ENCODE measurements at places on chromosomes 7 and 10.
A peak's percentile ranks its signal among the peaks of the same experiment; 100 is the strongest.

DNA sequence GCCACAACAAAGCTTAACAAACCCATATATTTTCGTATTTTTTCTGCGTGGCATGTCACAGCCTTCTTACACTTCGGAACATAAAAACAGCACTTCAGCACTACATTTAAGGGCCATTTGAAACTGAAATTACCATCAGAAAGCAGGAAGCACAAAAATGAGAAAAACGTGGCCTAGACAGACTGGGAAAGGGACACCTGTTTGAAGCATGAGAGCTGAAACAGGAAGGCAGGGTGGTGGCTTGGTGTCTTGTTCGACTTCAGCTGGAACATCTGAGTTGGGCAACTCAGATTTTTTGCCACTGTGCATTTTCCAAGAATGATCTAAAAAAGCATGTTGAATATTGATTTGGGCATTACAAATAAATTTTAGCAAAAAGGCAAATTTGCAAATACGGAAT, 243.2 kb downstream of the ELMO1 start:
- DNase-seq: no peak

GRCh38 chr10:111976557-111976956, 207.0 kb downstream of the GPAM start:
- no peak for DNase-seq

DNA sequence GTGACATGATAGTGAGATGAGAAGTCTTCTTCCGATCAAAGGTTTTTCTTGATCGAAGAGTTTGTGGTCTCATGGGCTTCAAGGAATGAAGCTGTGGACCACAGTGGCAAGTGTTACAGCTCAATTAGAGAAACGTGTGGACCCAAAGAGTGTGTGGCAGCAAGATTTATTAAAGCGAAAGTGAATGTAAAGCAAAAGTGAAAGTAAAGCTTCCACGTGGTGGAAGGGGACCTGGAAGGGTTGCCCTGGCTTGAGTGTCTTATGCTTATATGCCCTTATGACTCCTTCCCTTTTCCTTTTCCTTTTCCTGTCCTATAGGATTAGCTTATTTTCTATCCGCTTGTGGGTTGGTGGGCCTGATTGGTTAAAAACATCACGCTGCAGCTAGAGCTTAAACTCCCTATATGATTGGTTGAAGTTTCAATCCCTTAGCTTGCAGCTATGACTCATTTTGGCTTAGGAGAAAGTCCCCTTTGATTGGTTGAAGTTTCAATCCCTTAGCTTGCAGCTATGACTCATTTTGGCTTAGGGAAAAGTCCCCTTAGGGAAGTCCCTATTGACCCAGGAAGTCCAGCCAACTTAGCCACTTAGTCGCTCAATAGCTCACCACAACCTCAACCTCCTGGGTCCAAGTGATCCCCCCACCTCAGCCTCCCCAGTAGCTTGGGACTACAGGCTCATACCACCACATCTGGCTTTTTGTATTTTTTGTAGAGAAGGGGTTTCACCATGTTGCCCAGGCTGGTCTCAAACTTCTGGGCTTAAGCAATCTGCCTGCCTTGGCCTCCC, 34.7 kb downstream of the MRPS24 start:
- DNase-seq: no peak

GRCh38 chr10:78600740-78601139, 468.0 kb upstream of the ZMIZ1 start:
- DNase-seq: no peak

DNA sequence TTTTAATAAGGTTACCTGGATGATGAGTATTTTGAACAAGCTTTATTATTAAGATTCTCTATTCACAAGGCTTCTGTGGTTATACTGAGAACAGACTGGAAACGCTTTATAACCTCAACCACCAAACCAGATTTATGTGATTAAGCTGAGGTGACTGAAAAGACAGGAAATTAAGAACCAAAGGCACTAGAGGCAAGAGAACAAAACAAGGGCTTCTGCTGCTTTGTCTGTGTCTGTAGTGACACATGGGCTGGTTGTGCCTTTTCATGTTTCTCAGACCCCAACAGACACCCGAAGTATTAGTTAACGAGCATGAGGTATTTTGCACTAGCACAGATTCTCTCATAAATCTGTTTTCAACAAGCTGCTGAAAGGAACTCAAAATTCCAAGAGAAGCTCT, 64.4 kb downstream of the RAPGEF5 start:
- DNase-seq: no peak

DNA sequence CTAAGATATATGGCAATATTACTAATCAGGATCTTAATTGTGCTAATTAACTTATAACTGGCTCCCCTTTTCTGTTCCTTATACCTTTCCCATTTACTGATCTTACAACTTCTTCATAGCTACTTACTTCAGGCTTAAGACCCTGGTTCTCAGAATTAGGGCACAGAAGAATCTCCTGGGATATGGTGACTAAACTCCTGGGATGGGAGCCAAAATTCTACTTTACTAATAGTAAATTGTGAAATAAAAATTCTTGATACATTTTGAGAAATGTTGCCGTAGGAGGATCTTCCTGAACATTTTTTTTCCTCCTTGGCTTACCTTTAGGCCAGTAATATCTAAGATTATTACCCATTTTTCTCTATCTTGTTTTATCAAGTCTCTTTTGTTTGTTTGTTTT, 309.5 kb downstream of the ATRNL1 start:
- no peak for DNase-seq

GRCh38 chr10:68238371-68238770, 6.5 kb upstream of the ATOH7 start:
- no peak for DNase-seq

GRCh38 chr10:106980495-106981451, 183.7 kb downstream of the SORCS1 start:
- DNase-seq: no peak

- no peak for DNase-seq
Observed at GRCh38 chr10:55287346-55287745, 486.3 kb upstream of the PCDH15 start.

- no peak for DNase-seq
Observed at GRCh38 chr7:118245267-118246040, 20.9 kb downstream of the ANKRD7 start.

- no peak for DNase-seq
Observed at GRCh38 chr10:133458021-133458709, 4.4 kb downstream of the SCART1 start.

GRCh38 chr7:74183653-74184450, 9.7 kb downstream of the EIF4H start:
- no peak for DNase-seq

DNA sequence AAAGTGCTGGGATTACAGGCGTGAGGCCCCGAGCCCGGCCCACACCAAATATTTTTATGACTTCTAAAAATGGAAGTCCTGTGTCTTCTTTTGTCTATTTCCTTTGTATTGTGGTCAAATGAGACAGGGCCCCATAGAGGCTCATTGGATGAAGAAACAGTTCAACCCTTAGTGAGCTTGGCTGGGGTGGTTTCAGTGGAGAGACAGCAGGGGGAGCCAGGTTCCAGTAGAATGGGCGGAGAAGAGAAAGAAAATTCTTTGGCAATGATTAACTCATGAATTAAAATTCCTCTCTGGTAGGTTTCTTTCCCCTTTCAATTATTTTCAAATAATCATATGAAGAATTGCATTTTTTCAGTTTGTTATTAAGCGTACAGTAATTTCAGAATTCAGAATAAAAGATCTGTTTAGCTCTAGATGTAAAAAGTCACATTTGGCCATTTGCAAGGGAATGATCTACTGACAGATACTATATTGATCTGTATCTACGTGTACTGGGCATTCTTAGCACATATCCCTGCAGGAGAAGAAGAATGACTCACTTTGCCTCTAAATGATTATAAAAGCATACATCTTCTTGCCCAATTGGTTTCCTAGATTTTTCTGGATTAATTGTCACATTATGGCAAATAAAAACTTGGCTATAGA, 43.2 kb downstream of the PNLIPRP3 start:
- no peak for DNase-seq

DNA sequence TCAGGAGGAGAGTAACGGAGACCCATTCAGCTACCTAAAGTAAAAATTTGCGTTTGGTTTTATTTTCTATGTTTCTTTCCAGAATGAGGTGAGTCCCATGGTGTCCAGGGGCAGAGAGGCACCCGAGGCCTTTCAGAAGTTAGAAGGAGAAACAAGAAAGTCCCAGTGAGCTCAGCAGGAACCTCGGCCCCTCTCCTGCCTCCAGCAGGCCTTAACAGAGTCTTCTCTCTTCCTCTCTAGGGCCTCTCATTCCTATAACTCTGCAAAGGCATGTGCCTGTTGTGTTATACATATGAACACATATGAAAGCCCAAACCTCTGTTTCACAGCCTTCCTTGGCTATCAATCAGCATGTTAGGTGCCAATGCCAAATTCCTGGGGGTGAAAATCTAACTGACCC, 20.8 kb upstream of the IKZF1 start:
- DNase-seq: no peak

DNA sequence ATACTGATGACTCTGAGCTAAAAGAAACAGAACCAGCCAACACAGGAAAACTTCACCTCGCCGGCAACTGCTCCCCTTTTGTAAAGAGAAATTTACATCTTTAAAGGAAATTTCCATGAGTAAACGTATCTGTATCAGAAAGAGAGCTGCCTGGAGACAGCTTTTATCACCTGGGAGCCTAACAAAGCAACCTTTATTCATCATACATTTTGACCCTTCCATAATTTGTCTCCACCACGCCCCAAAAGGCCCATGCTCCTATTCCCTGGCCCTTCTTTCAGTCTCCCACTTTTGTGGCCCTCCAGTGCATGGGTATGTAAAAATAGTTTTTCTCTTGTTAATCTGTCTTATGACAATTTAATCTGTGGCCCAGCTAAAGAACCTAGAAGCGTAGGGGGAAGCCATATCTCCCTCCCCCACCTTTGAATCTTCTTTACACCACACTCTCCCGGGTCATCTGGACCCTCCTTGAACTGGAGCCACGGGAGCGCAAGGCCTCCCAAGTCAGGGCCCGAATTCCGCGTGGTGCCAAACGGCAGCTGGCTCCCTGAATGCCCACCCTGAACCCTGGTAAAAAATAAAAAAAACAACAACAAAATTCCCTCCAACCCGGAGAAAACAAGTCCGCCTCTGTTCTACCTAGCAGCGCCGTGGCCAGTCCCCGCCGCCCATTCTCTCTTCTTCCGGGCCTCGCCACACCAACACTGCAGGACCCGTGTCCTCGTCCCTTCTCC, 15.4 kb upstream of the FKBP9 start:
- DNase-seq: no peak

- DNase-seq: no peak
Observed at GRCh38 chr10:114652402-114653368, 5.4 kb downstream of the ABLIM1 start.

DNA sequence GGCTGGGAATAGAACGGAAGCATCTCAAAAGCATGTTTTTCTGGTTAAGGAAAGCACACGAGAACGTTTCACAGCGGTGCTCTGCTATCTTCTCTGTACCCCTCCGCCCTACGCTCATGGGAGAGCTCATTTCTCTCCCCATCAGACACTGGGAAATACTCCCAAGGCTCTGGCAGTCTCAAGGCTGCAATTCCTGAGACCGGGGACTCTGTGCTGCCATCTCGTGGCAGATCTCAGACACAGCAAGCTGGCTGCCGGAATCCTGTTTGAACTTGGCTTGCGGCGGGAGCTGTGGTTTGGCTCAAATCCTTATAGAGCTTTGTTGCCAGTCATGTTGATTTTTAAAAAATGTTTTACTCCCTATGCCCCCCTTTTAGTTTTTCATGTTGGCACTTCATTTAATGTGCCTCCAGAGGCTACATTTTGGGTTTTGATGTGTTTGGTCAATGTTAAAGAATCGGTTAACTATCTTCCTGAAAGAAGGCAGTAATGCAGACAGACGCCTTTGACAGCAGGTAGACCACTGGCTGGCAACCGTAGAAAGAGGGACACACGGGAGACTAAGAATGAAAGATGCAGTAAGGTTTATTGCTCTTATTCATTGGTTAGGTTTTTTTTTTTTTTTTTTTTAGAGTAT, 27.6 kb downstream of the BMPER start:
- peak; percentile 51 for DNase-seq

DNA sequence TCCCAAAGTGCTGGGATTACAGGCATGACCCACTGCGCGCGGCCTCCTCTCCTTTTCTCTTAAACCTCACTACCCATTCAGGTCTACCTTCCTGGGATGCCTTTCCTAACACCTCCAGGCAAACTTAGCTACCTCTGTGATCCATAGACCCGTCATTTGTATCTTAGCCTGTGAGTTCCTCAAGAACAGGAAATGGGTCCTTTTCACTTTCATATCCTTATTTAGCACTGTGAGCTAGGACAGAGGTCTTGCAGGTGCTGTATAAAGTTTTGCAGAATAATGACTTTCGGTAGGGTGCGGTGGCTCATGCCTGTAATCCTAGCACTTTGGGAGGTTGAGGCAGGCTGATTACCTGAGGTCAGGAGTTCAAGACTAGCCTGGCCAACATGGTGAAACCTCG, 215.7 kb downstream of the RELN start:
- no peak for DNase-seq

GRCh38 chr10:102118867-102119266, 1.3 kb downstream of the LDB1 start:
- no peak for DNase-seq

DNA sequence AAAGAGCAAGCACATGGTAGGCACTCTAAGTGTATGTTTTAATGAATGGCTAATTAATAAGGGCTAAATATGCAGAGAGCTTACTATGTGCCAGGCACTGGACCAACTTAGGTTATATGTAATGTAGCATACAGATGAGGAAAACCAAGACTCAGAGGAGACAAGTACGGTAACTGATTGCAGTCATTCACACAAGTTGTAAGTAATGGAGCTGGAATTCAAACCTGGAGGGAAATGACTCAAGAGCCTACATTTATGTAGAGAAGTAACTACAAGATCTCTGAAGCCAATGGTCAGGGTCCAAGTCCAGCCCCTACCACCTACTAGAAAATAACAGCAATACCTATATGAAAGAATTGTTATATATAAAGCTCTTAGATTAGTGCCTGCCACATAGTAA, 97.3 kb upstream of the KCNIP2 start:
- no peak for DNase-seq

- peak; percentile 10 for DNase-seq
Observed at GRCh38 chr7:158976468-158976848, 120.1 kb downstream of the DYNC2I1 start.

- DNase-seq: no peak
Observed at GRCh38 chr7:96244244-96244991, 77.5 kb downstream of the SLC25A13 start.

DNA sequence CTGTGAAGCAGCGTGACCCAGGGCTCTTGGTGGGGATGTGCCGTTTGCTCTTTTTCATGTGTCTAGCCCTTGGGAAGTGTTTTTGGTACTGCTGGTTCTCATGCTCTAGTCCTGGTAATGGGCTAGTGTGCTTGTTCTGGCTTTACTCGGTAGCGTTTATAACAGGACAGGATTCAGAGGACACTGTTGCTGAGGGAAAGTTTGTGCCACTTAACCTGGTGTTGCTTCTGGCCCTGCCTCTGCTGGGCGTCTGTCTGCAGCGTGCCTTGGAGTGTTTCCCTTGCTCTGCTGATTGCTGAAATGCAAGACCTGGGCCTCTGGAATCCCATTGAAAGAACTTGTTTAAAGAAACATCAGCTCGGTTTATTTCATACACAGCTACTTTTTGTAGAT, 35.0 kb downstream of the INPP5A start:
- no peak for DNase-seq

GRCh38 chr7:57437581-57437980, 12.4 kb upstream of the ZNF716 start:
- no peak for DNase-seq

Measured in NCI-H774 (cell line).